ENCODE measurements at places on chromosomes 1 and 21.

GRCh38 chr1:204316164-204316563 is 43.6 kb downstream of the PLEKHA6 start:
- DNase-seq = no peak

GRCh38 chr1:37038227-37039093 is 4.1 kb upstream of the GRIK3 start:
- no peak for DNase-seq

GRCh38 chr1:178098262-178098661 is 4.4 kb downstream of the RASAL2 start:
- no peak for DNase-seq

- DNase-seq = no peak
Observed at GRCh38 chr1:168243636-168244212, 17.9 kb downstream of the SFT2D2 start.

GRCh38 chr1:156461781-156462647 is 38.6 kb downstream of the MEF2D start:
- DNase-seq = no peak

GRCh38 chr1:60589046-60589748 is 493.2 kb upstream of the NFIA start:
- no peak for DNase-seq

Data from suppressor macrophage (primary cell).